ENCODE measurements at places on chromosomes 5 and 9.

- no peak for DNase-seq
These were observed at the start of gene GABBR2 for GRCh38 chr9:98708933-98709911. Gene GABBR2 (minus strand): TSS chr9:98708935. CDS start chr9:98708737, 198 bp downstream.

DNA sequence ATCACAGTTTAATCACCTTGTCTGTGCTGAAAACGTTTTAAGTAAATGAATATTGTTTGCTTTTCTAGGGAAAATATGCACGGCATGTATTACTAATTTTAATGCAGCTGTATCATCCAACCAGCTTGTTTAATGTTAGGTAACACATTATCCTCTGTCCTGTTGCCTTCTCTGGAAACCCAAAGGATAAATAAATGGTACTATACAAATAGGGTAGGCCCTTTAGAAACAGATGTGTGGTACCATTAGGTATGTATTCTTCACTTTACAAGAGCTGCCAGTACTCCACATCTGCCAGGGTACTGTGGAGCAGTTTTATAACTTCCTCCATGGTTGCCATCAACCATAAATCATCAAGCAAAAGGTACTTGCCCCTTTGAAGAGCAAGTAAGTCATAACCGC, 42.9 kb downstream of the FAF2 start:
- no peak for DNase-seq

DNA sequence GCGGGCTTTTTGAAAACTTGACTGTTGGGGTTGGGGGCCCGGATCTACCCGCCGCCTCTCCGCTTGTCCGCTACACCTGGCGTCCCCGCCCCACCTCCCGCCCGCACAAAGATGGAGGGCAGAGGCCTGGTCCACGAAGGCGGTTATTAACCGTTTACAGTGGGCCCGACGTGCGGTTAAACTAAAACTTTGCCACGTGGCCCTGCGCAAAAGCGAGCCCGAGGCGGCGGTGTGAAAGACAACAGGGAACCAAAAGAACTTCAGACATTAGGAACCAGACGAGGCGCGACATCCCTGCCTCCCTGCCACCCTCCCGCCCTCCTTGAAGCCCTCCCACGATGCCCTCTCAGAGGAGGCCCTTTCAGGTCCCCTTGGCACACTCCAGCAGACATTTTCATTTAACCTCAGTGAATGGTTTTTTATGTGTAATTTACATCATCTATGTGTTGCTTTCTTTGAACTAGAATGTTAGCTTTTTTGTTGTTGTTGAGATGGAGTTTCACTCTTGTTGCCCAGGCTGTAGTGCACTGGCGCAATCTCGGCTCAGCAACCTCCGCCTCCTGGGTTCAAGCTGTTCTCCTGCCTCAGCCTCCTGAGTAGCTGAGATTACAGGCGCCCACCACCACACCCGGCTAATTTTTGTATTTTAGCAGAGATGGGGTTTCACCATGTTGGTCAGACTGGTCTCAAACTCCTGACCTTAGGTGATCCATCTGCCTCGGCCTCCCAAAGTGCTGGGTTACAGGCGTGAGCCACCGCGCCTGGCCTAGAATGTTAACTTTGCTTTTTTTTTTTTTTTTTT, 999 bp upstream of the HNRNPA0 start:
- no peak for DNase-seq

DNA sequence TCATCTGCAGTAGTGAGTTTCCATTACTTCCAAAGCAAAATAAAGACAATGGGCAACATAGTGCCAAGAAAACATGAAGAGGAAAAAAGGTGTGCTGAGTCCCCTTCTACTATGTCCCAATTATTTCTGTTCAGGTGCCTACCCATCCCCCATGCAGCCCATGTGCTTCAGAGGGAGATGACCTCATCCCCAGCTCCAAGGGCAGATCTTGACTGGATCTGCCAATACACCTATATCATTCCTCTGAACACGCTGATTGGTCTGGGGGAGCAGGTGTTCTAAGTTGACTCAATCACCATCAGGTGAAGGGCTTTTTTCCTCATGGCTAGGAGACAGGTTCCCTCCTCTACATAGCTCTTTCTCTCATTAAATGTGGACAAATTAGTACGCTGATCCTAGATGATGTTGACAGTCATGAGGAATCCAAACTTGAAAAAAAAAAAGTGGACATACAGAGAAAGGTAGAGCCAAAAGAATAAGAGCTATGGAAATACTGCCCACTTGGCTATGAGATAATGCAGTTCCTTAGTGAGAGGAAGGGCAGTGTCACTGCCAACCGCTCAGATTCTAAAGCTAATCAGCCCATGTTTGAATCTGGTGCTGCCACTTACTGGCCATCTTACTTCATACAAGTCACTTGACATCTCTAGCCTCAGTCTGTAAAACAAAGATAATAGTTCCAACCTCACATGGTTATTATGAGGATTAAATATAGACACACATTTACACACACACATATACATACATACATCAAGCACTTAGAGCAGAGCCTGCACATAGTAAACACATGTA, 23.1 kb downstream of the PRELID2 start:
- DNase-seq: no peak

DNA sequence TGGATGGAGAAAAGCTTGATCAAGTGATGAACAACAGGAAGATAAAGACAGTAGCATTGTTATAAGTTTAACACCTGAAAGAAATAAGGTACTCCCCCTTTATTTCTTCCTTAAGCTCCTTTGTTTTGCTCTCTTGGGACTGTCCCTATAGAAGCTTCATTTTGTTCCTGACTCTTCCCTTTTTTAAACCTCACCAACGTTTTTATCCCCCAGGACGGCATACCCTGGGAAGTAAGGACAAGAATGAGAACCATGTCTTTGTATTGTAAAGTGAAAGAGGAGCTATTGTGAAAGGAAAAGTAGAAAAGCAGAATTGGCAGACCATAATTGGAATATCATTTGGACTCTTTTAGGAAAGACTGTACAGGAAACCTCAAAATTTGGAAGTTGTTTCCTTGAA, 1368.6 kb upstream of the C9orf72 start:
- no peak for DNase-seq

DNA sequence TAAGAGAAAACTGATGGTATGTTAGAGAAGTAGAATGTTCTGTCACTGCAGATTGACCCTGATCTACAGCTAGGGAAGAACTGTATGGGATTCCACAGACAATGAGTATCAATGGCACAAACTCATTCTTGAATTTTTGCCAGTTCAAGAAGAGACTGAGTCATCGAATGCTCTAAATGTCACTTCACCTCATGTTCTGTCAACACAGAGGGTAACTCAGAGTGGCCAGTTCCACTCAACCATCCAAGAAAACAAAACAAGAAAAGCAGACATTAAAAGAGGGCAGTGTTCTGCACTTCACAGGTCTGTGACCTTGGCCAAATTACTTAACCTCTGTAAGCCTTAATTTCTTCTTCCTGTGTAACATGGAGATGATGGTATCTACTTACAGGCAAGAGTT, 132.2 kb upstream of the HMHB1 start:
- DNase-seq: no peak

DNA sequence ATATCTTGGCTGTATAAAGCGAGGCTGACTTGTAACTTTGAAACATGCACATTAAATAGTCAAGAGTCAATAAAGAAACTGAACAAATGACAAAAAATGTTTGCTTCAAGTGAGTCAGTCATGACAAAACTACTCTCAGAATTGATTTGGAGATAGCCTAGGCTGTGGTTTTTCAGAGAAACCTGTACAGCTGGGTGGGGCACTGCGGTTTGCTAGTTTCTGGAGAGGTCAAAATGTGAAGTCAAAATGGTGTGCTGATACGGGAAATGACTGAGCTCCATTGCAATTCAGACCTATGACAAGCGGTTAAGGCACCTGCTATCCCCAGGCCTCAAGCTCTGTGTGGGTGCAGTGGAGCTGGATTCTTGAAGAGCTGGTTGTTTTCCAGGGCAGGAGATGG, 10.3 kb upstream of the CD180 start:
- DNase-seq: peak; percentile 31

DNA sequence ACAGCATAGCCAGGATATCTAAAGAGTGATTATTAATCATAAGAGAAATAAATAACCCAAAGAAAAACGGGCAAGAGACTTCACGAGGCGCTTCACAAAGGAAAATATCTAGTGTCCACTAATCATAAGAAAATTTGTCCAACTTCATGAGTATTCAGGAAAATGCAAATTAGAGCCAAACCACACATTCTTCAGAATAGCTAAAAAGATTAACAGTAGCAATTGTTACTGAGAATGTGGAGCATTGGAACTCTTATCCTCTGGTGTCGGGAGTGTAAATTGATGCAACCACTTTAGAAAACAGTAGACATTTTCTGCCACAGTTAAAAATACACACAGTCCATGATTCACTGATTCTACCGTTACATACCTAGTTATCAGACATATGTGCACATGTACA, 145.7 kb downstream of the CWC27 start:
- DNase-seq: no peak

GRCh38 chr5:88688156-88688983, 194.6 kb downstream of the MEF2C start:
- no peak for DNase-seq

DNA sequence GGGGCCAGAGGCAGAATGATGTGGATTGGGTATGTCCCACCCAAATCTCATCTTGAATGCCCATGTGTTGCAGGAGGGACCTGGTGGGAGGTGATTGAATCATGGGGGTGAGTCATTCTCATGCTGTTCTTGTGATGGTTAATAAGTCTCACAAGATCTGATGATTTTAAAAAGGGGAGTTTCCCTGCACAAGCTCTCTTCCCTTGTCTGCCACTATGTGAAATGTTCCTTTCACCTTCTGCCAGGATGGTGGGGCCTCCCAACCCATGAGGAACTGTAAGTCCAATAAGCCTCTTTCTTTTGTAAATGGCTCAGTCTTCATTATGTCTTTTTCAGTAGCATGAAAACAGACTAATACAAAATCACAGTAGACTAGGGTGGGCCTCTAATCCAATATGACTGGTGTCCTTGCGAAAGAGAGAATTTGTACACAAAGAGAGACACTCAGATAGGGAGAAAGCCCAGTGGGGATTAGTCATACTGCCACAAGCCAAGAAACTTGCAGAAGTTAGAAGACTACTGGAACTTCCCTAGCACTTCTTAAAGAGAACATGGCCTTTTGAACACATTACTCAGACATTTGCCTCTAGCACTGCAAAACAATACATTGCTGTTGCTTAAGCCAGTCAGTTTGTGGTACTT, 68.4 kb downstream of the ANXA1 start:
- DNase-seq: no peak

- peak; percentile 40 for DNase-seq
These were observed 4.9 kb upstream of the HRH2 start for GRCh38 chr5:175652741-175653663.

DNA sequence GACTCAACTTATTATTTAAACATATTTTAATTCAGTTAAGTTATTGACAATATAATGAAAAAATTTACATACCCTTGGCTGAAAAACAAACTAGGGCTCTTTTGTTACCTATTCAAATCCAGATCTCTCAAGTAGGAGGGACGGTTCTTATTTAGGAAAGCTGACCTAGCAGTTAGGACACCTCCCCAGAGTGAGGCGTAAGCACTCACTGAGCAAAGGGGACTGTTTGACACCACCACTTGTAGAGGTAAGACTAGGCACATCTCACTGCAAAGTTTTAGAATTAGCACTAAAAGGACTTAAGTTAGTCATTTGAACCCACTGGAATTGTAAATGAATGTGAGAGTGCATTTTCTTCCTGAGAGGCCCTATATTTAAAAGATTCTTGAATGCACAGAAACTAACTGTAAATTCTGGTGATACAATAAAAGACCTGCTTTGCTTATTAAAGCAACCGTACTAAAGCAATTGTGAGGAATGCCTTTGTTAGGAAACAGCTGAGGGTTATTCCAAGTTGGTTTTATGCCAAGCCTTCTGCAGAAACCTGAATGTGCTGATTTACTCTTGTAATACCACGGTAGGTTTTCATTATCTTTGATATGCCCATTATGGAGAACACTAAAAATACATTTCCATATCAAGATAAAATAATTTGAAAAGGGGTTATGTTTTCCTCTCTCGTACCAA, 16.2 kb downstream of the HACD4 start:
- DNase-seq: no peak

GRCh38 chr9:124551472-124552272, 44.5 kb upstream of the NR5A1 start:
- DNase-seq: peak; percentile 6

DNA sequence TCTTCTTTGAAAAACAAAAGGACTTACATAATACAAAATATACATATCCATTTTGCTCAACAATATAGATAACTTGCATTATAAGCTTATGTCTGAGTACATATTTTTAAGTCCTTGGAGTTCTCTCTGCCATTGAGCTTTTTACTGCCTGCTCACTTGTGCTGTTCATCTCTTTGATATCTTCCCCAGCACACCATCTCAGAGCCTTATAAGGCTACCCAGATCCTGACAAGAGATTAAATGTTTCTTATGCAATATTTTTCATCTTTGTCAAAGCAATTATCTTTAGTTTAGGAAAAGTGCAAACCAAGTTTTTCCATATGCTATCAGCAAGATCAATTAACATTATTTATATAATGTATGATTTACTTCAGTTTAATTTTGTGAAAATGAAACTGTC, 60.7 kb upstream of the ITGA1 start:
- no peak for DNase-seq
